ENCODE measurements at places on chromosomes 3 and 15.

GRCh38 chr3:108946292-108947285 is 7.1 kb downstream of the GUCA1C start:
- no peak for DNase-seq

- no peak for DNase-seq
These were observed 433.4 kb upstream of the IL12A start for GRCh38 chr3:159555205-159555604.

- DNase-seq = no peak
These were observed 143.9 kb upstream of the UMPS start for GRCh38 chr3:124586126-124587052.

GRCh38 chr15:91549581-91549980 is 303.9 kb upstream of the SLCO3A1 start:
- no peak for DNase-seq

GRCh38 chr3:12879191-12879815 is 37.9 kb upstream of the RPL32 start:
- DNase-seq = no peak

DNA sequence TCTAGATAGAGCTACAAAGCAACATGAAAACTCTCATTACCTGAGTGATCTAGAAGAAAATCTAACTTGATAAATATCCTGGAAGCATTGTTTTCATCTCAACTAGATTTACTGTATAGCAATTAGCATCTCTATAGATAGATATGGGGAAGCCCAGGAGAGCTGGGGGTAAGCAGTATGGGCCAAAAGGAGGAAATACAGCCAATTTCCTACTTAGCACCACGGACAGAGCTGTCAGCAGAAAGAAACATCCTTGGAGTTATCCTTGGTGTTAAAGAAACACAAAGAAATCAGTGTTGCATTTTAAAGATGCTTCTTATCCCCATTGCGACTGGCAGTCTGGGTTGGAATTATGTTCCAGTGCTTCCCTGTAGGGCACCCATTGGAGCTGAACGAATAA is 126.2 kb downstream of the TIGIT start:
- DNase-seq = no peak
